ENCODE measurements at places on chromosomes 2 and 18.

DNA sequence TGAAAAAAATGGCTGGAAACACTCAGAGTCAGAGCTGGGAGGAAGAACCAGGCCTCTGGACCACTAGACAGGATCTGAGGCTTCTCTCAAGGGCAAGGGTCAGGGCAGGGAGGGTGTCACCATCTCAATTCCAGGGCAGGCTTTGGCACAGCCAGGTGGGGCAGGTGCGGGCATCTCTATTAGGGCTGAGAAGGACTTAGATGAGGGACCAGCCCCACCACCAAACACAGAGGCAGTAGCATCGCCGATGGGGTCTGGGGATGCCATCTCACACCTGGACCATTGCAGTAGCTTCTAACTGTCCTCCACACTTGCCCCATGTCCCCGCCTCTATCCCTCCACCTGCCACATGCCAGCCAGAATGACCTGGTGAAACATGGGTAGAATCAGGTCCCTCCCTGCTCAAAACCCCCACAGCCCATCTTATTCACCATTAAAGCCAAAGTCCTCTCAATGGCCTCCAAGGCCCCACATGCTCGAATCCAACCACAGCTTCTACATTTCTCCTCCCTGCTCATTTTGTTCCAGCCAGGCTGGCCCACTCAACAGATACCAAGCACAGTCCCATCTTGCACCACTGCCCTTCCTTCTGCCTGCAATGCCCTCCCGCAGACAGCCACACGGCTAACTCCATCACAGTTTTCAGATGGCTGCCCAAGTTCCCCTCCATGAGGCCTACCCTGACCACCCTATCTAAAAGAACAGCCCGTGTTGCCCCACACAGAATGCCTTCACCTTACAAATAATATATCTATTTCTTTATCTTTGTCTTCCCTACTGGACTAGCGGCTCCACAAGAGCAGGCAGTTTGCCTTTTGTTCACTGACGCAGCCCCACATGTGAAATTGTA is 177.4 kb downstream of the SMAD2 start:
- no peak for DNase-seq

GRCh38 chr2:123514613-123515207 is 510.4 kb upstream of the CNTNAP5 start:
- DNase-seq, result no peak

- no peak for DNase-seq
Measured at GRCh38 chr2:78147466-78147865, 625.3 kb upstream of the LRRTM4 start.

GRCh38 chr18:79555885-79556284 is 123.7 kb upstream of the CTDP1 start:
- no peak for DNase-seq

DNA sequence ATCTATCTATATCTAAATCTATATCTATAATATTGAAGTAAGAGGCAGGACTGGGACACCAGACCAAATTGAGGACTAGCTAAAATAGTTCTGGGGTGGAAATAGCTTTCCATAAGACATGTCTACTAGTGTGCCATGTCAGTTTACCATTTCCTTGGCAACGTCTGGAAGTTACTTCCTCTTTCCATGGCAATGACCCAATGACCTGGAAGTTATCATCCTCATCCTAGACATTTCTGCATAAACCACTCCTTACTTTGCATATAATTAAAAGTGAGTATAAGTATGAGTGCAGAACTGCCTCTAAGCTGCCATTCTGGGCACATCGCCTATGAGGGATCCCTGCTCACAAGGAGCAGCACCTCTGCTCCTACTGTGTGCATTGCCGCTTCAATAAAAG is 734.0 kb upstream of the GCFC2 start:
- no peak for DNase-seq

DNA sequence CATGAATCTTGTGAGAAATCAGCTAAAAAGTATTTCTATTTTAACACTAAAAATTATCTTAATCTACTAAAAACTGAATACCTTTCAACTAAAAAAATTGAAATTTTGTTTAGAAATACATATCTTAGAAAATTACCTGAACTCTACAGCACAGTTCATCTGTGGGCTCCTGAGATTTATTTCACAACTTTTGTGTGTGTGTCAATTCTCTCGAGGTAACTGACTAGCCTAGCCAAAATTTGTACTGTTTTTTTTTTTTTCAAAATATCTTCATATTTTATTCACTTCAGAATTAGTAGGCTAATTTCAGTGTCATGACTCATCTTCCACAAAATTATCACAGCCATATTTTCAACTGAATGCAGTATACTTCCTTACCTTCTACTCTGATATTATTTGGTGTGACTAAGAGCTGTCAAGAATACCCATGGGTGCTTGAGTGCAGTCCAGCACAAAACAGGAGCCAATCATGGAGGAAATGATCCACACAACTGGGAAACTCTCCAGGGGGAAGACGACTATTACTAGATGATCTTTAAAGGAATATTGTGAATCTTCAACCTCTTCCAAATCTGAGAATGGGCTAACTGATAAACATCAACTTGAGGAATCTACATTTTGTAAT is 174.6 kb downstream of the ZNF385B start:
- no peak for DNase-seq

DNA sequence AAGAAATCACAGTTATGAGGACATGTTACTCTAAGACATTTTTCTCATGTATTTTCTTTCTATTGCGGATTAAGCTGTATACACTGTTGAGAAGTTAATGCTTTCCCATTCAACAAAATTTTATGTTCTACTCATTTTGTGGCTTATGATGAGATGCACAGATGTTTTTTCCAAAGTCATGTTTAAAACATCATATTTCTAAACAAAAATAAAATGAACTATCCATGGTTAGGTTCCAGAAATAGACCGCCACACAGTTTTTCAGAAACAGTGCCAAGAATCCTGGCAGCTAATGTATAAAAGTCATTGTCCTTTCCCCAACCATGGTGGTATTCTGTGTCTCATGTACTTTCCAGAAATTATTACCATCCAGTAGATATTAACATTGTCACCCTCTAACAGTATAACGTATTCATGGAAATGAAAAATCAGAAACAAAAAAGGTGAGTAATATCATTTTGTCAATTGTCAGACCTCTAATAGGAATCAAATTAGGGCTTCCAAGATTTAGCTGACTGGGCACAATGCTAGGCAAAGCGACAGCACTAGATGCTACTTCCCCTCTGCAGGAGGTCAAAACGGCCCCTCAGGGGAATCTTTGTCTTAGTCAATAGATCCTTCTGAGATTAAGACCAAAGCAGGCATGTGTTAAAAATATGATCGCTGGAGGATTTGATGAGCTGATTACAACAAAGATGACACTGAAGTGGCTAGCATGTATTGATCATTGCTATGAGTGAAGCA is 54.4 kb upstream of the ZNF397 start:
- no peak for DNase-seq

- DNase-seq, result no peak
Measured at GRCh38 chr2:5236249-5236648, 455.9 kb upstream of the SOX11 start.

DNA sequence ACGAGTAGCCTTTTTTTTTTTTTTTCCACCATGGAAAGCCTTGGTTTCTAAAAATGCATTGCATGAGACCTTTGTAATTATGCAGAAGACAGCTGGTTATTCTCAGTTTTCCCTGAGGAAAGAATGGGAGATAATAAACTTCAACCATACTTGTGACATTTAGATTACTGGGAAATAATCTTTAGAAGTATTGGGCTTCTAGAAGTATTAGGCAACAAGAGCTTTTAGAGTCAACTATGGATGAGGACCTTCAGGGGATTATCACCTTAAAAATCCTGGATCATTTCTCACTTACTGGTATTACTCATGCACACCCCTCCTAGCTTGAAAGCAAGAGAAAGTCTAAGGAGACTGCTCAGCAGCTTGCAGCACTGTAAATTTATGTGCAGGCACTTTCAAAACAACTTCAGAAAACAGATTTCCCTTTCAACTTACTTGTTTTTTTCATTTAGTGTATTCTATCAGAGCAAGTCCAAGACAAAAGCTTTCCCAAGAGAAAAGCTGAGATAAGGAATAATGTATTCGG is 175.9 kb downstream of the NRXN1 start:
- DNase-seq, result no peak

DNA sequence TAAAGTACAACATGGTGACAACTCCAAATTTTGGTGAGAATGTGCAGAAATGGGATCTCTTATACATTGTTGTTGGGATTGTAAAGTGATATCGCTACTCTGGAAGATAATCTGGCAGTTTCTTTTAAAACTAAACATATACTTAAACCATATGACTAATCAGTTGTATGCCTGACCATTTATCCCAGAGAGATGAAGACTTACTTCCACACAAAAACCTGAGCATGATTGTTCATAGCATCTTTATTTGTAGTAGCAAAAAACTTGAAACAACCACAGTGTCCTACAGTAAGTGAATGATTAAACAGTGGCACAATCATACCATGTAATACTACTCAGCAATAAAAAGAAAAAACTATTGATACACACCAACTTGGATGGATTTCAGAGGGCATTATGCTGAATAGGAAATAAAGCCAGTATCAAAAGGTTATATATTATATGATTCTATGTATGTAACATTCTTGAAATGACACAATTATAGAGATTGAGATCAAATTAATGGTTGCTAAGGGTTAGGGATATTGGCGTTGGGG is 47.3 kb downstream of the EPB41L5 start:
- DNase-seq, result no peak

DNA sequence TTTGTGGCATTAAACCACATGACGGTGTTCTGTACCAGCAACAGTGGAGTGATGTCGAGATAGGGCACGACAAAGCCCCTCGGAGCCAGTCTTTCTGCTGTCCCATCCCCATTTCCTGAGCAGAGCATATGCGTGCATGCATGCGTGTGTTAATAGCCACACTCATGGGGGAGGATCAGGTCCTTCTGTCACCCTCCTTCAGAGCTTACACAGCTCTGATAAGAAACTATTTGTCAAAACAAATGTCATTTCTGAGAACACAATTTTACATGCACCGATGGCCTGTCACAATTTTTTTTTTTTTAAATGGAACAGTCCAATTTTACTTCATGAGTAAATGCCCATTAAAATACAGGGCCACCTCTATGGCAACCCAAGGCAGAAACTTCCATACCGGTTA is 95.9 kb upstream of the ZBTB14 start:
- no peak for DNase-seq

DNA sequence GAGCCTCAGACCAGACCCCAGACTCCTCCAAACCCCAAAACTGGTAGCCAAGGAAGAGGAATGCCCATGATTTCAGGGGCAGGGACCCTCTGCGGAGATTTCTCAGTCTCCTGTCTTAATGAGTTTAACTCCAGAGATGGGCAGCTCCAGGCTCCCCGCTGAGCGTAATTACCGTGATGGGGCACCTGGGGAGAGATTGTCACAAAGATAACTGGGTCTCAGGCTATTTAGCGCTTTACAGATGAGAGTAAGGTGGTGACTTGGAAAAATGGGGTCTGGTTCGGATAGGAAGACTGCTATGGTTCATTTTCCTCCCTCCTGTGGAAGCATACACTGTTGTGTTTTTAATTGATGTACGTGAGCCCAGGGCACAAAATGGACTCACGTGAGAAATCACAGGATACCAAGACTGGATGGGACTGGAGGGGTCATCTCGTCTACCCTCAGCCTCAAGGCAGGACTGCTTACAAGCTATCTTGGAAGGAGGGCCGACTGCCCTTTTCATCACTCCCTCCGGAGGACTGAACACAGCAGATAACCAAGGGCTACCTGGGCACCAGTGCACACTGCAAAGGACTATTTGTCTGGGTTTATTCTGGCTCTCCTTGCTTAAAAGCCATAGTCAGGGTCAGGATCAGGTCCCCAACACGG is 427.8 kb downstream of the ZNF521 start:
- DNase-seq, result no peak

DNA sequence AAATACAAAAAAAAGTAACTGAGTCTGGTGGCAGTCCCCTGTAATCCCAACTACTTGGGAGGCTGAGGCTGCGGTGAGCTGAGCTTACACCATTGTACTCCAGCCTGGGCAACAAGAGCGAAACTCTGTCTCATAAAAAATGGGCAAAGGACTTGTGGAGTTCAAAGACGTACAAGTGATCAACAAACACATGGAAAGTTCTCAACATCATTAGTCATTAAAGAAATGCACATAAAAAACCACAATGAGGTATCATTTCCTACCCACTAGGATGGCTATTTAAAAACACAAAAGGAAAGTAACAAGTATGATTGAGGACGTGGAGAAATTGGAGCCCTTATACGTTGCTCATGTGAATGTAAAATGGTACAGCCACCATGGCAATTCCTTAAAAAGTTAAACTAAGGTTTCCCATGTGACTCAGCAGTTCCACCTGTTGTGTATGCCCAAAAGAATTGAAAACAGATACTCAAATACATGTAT is 52.3 kb downstream of the RAB10 start:
- DNase-seq, result no peak

DNA sequence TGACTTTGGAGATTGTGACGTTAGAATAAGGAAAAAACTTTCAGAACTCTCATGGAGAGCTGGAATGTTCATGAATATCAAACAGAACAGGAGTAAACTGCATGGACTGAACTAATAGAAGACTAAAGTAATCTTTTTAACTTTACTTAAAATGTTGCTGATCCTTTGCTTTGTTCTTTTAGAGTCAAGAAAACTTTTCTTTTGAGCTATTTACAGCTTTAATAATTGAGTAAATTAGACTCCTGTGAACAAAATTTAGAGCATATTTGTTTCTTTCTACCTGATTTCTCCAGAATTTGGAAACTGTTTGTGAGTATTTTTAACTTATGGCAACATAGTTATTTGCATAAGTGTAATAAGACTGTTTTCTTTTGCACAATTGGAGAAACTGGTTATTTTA is 146.3 kb downstream of the CDCA7 start:
- no peak for DNase-seq

DNA sequence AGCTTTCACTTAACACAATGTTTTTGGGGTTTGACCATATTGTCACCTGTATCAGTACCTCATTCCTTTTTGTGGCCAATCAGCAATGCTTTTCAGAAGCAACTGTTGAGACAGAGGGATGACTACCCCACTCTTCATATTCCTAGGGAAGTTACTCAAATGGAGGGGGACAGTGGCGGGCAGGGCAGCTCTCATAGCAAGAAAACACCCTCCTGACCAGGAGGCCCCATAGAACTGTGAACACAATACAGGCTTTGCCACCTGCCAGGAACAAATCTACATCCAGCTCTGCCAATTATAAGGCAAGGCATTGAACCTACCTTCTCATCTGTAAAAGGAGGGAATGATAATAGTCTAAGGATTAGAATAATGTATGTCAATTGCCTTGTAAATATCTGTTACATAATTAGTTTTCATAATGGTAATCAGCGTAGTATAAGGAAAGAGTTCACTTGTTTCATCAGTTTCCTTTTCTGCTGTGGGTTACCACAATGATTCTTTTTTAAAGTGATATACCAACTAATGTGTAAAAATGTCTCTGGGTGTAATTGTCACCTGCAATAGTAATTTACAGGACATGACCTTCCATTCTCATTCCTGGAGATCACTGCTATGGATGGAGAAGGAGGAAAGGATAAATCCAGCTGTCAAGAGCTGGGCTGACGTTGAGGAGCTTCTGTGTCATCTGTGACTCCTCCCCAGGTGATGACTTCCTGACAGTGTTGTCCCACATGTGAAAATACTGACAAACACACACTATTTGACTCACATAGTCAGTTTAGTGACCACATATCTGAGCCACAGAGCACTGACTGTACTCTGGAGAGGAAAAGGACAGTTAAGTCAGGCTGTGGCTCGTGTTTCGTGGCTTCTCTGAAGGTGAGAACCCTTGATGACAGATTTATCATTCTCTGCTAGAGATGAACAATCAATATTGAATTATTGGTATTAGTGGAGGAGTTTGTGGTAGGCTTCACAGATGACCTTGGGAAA is 13.5 kb downstream of the ALPK2 start:
- no peak for DNase-seq

GRCh38 chr2:36416370-36417165 is 61.0 kb downstream of the CRIM1 start:
- no peak for DNase-seq

- DNase-seq, result no peak
Measured at GRCh38 chr2:122856696-122857095, 1101.2 kb downstream of the TSN start.
